CD4-positive, alpha-beta T cell treated with Interferon alpha-2 for 1 hour (primary cell): ENCODE measurements at places on chromosomes 6 and 20.

GRCh38 chr6:164322533-164322932 lies 908.0 kb downstream of the QKI start:
- DNase-seq: no peak

DNA sequence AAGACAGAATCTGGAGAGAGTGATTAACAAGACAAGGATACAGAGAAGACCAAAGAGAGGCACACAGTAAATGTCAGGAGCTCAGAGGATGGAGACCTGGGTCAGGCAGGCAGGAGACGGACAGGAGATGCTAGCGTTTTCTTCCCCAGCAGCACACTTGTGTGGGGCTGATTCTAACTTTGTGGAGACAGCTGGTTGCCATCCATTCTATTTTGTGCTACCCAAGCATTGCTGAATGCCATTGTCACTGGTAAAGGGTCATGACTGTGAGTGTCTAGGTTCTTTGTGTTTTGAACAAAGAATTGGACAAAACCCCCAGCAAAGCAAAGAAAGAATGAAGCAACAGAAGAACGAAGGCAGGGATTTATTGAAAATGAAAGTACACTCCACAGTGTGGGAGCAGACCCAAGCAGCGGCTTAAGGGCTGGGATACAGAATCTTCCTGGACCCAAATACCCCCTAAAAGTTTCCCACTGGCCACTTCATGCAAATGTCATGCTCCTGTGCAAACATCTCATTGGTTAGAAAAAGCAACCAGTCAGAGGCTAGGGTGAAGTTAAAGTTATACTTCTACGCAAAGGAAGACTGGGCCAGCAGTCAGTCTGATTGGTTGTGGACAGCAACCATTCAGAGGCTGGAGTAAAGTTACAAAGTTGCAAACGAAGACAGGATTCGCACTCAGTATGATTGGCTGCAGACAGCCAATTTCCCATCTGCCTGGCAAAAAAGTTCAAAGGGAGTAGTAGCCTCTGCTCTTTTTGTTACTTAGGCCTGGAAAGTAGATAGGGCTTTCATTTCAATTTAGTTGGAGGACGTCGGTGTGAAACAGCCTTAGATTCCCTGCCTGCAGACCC lies 17.5 kb downstream of the PTK7 start:
- peak; percentile 18 for DNase-seq

DNA sequence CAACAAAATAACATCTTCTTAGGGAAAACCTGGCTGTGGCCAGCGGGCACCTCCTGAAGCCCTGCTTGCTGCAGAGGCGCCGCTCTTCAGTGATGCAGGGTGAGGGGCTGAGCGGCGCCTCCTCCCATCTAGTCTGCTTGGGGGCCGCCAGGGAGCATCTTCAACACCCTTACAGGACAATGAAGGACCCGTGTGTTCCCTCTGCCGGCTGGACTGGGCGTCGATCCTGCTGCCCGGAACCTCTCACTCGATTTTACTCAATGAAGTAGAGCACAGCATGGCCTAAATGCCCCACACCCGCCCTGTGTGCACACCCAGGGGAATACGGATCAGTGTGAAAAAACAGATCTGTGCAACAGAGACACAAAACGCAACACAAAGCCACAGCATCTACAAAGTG lies 28.5 kb upstream of the MPC1 start:
- no peak for DNase-seq

DNA sequence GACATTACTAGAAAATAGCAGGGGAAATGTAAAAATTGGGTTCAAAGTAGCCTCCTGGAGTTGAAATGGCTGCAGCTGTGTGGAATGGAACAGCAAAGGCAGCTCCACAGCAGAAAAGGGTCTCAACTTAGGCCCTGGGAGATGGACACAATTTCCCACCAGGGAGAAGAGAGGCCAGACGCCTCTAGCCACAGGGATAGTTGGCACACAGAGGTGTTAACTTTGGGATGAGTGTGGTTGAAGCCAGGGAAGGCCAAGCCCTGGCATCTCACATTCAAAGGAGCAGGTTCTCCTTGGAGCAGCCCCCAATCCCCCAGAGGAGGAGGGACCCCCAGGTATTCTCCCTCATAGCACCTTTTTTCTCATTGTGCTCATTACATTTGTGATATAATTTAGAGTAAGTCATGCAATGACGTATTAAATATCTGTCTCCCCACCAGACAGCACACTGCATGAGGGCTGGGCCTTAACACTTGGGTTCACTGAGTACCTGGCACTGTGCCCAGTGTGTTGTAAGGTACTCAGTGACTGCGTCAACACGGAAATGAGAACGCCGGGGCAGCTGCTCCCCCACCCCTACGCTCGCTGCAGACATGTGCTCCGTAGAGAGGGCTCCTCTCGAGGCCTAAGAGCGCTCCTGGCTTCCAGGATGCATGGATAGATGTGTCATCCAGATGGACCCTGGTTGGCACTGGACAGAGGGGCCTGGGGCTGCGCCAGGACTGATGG lies 76.0 kb upstream of the CD93 start:
- peak; percentile 76 for DNase-seq

- no peak for DNase-seq
Measured at GRCh38 chr6:53436526-53437303, 88.0 kb upstream of the ELOVL5 start.

DNA sequence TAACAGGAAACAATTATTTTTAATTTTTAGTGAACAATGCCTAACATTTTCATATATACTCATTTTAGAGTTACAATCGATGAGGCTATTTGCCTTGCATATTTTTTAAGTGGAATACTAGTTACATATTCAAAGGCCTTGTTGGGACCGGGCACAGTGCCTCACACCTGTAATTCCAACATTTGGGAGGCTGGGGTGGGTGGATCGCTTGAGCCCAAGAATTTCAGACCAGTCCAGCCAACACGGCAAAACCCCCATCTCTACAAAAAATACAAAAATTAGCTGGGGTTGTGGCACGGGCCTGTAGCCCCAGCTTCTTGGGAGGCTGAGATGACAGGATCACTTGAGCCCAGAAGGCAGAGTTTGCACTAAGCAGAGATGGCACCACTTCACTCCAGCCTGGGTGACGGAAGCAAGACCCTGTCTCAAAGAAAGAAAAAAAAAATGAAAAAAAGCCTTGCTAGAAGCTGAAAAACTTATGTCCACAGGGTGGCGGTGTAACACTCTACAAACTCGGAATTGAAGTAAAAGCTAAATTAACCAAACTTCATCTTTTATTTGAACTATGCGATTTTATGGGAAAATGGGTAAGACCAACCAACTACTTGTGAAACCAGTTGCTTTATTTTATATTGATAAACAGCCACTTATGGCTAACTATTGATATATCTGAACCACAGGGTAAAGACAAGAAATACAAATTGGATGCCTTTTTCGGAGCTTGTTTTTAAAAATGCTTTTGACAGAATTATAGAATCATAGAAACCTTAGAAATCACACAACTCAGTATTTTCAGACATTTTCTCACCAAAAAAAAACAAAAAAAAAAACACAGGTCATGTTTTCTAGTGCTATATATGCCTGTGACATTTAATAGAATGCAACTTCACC lies 24.1 kb upstream of the ROS1 start:
- DNase-seq: peak; percentile 74

- peak; percentile 7 for DNase-seq
Measured at GRCh38 chr6:63352069-63352543, 32.3 kb upstream of the LGSN start.

- DNase-seq: no peak
Measured at GRCh38 chr20:37201827-37202162, 22.4 kb upstream of the MROH8 start.

DNA sequence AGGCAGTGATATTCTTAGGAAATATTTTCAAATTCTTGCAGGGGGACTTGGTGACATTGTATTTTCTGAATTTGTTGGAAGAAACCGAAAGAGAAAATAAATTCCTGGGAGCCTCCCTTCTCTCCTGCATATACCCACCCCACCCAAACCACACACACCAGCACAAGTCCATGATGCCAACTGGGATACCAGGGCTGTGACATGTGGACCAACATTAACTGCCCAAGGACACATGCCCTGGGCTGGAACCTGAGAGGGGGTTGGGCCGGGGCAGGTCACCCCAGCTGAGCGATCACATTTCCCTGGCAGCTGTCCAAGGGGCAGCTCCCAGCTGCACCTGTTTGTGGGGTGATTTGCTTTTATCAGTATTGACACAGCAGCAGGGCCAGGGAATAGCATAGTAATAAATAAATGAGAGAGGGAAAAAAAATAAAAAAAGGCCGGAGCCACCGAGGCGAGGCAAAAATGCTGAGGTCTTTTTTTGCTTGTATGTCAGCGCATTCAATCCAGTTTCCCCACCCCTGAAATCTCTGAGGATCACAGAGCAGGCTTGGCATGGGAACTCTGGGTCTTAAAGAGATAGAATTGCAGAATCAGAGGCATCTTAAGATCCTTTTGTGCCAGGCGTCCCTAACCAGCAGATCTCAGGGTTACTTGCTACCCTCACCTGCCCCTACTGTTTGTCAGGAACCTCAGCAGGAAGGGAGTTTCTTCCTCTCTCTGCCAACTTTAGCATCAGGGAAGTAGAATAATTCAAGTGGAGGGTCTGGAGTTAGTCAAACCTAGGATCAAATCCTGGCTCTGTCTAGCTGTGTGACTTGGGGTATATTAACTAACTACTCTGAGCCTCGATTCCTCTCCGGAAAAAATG lies 66.5 kb upstream of the PIM1 start:
- peak; percentile 14 for DNase-seq

DNA sequence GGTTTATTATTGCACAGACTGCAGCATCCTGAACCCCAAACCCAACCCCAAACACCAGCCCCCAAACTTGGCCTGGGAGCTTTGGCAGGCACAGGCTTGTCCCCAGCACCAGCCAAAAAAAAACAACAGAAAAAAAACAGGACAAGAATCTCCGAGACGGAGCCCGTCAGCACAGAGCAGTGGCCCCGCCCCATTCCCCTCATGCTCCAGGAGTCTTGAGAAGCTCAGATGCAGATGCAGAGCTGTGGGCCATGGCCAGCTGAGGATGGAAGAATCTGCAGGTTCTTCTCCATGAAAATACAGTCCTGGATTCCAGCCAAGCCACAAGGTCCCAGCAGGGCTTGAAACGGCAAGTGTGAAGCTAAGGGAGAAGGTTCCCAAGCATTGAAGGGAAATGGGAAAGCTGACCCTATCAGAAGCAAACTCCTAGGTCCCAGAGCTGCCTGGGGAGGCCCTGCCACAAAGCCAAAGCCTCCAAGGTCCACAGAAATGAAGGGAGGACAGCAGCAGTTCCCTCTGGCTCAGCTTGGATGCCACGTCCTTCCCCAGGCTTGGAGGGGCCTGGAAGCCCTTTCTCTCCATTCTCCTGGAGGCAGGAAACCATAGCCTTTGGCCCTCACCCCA lies 75.2 kb downstream of the JPH2 start:
- no peak for DNase-seq

- DNase-seq: no peak
Measured at GRCh38 chr20:23399568-23400241, 21.6 kb downstream of the NAPB start.

DNA sequence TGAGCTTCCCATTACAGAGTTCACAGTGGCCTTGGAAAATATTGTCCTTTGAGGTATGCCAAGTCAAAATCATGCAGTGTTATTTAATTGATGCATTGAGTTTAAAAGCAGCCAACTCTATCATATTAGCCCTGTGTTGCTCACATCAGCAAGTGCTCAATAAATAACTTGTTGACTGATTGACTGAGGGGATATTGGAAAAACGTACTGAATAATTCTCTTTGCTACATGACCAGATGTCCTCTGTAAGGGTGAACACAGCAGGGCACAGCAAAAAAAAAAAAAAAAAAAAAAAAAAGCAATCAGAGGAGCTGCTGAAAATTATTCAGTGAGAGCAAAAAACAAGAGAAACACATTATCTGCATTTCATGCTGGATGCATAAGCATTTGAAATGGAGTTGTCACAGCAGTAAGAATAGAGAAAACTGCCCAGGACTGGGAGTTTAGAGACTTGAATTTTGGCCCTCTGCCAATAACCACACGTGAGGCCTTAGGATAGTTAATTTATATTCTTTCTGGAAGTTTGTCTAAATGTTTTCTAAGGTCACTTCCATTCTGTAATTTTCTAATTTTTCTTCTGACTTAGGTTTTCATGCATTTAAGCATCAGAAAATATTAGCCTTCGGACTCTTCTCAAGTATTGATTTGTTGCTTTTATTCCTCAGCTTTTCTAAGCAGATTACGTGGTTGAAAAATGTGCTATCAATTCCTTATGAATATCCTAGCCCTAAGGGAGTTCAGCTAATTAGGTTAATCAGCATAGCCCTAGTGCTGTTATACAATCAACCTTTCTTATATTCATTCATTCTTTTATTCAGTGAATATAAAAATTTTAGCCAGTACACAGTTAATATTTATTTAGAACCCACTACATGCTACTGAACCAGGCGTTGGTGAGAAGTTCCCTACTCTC lies 246.8 kb upstream of the STXBP5 start:
- DNase-seq: no peak

- DNase-seq: no peak
Measured at GRCh38 chr20:34525709-34526416, 9.6 kb downstream of the DYNLRB1 start.

DNA sequence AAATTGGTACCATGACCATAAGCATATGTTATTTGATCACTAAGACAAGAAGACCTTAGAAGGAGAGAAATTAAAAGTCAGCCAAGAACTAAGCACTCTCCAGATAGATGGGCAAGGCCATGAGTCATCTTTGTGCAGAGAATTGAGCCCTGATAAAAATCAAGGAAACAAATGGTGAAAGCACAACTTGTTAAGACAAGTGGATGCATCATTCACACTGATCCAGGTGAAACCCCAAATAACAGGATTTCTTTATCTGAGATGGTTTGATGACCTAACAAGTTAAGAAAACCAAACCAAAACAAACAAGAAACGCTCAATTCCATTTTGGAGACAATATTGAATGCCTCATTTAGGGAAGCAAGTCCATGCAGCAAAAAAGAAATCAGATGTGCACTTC lies 121.6 kb downstream of the ADAT2 start:
- DNase-seq: no peak

DNA sequence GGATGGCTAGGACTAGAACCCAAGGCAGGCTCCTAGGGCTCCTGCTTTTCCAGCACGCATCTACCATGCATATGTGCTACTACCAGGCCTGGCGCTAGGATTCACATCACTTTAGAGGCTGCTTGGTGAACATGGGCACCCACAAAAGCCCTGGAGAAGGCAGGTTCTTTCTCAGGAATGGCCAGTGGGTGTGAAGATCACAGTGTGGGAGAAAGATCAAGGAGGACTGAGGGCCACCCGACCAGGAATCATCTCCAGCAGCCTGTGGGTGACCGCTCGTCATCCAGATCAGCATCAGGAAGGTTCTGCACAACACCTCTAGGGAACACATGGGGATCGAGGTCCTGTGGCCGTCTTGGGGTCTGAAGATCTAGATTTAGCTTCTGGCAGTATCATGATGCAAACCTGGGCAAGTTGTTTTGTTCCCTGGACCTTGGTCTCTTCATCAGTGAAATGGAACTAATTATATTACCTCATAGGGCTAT lies 27.3 kb downstream of the SRSF3 start:
- no peak for DNase-seq

GRCh38 chr6:148760568-148761526 lies 14.0 kb downstream of the UST start:
- DNase-seq: peak; percentile 80

DNA sequence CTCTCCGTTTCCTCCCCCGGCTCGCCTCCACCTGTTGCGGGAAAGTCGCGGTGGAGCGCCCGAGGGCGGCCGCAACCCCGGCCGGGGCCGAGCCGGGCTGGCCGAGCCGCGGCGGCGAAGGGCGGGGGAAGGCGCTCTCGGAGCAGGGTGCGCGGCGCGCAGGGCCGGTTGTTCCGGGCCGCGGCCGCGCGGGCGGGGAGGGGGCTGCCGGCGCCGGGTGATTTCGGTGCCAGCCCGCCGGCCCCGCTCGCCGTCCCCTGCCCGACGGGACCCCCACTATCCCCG lies 235 bp downstream of the MAP7 start:
- DNase-seq: no peak

- DNase-seq: no peak
Measured at GRCh38 chr20:59748619-59749191, 144.4 kb downstream of the PHACTR3 start.

GRCh38 chr6:109455437-109456110 lies at the start of gene MICAL1:
TSS of gene MICAL1 (minus strand) at chr6:109455772. CDS start at chr6:109454196, 1,576 bp downstream.
- DNase-seq: peak; percentile 81
